ENCODE measurements at places on chromosomes 1 and 21.

DNA sequence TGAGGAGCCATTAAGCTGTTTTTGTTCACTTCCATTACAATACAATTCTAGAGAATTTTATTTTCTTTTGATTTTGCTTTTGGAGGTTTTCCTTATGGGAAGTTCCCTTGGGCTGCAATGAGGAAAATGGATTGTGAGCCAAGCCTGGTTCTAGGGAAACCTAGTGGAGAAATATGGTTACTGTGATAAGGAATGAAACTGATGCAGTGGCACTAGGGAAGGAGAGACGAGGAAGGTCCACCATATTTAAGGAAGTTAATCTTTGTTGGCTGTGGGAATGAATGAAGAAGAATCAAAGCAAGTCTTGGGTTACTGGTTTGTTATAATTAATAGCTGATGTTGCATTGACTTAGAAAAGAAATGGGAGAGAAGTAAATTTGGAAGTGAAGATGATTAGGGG is 28.4 kb downstream of the CHML start:
- no peak for DNase-seq

DNA sequence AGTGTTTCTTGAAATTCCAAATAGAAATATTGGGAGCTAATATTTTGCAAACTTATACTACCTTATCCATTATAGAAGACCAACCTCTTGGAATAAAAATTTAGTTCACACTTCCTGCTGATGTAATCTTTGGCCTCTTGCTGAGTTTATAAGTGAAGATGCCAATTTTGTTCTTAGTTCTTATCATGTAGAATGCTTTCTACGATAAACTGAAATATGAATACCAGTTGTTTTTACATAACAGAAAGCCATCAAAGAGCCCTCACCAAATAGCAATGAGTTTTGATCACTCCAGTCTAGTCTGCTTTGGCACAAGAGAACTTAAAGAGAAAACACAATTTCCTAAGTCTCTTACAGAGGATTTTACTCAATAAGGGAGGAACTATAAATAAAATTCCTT is 89.5 kb downstream of the DENND1B start:
- no peak for DNase-seq

DNA sequence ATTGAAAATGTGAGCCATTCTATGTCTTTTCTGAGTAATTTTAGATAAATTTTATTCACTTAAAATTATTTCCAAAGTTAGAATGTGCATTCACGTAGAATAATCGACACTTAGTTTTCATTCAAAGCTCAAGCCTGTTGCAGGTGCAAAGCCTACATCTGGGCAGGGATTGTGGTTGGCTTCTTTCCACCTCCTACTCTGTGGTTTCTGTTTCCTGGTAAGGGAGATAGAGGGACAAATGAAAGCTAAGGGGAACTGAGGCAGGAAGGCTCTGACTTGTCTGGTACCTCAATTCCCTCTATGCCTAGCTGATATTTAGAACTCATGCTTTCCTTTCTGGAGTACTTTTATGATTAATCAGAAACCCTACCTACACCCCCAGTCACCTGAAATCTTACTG is 251.2 kb upstream of the DPYD start:
- no peak for DNase-seq

DNA sequence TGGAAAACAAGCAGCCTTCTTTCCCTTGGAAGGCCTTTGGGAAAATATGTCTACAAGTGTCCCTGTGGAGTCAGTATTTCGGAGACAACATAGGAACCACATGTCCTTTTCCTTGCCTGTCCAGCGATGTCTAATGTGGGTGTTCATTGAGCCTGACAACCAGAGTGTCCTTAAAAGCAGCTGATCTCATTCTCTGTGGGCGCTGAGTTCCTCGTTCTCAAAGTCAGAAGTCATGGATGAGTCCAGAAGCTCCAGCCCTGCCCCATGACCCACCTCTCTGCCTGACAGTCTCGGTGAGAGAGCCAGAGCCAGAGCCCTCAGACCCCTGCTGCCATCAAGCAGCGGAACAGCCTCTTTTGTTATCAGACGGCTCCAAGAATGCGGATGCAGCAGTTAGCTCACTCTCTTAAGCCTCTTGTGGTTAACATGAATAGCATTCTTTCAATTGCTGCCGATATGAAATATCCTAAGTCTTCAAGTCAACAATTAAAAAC is 329.2 kb downstream of the TGFB2 start:
- DNase-seq = no peak

DNA sequence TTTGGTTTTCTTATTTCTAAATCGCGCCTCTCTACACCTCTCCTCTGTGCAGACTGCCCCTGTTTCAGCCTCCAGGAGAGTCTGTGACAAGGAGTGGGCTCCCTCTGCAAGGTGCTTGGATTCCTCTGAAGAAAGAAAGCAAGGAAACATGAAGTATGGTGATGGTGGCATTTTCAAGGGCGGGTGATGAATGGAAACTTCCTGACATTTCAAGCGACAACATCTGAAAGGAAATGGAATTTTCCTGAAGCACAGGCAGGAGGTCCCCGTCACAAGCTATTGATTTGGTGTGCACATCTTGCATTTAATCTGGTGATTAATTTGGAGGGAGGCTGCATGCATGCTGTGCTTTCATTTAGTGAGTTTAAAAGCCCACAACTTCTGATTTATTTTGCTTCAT is 164.6 kb upstream of the FGGY start:
- no peak for DNase-seq

DNA sequence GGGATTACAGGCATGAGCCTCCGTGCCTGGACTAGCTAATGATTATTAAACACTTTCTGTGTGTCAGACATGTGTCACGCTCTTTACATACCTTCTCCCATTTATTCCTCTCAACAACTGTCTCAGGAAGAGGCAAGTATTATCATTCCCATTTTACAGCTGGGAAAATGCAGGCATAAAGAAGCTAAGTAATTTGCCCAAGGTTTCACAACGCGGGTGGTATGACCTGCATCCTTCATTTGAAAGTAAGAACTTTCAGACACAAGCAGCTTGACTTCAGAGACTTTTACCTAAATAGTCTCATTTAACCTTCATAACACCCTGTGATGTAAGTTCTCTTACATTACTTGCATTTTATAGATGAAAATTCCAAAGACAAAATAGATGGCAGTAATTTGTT is 1.0 kb upstream of the ZSCAN20 start:
- no peak for DNase-seq

DNA sequence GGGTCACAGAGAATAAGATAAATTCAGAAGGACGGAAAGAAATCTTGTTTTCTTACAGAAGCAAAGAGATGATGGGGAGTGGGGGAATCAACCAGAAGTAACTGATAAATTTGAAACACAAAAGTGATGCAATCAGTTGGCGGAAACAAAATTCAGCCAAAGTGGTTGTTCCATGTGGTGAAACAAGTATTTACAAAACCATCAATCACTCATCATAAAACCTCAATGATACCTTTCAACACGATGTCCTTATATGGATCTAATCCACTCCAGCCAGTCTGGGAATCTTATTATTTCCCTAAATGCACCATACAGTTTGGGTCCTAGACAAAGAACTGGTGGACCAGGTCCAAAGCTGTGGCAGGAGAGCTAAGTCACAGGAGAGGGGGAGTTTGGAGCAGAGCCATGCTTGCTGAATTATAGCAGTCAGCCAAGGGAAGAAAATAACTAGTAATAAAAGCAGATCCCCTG is 303.8 kb upstream of the LRRC7 start:
- no peak for DNase-seq

GRCh38 chr1:218383051-218383450 is 37.9 kb downstream of the TGFB2 start:
- no peak for DNase-seq
